ENCODE measurements at places on chromosomes 13 and 19. TPM values are rescaled to one million over a fixed set of nuclear protein-coding genes. Genes with fewer than 3 reads are reported as not detected.

GRCh38 chr19:34989298-34989697 lies 10.8 kb upstream of the GRAMD1A start:
- no peak for DNase-seq

- DNase-seq = no peak
Measured at GRCh38 chr13:110200276-110200870, 106.6 kb downstream of the COL4A1 start.

DNA sequence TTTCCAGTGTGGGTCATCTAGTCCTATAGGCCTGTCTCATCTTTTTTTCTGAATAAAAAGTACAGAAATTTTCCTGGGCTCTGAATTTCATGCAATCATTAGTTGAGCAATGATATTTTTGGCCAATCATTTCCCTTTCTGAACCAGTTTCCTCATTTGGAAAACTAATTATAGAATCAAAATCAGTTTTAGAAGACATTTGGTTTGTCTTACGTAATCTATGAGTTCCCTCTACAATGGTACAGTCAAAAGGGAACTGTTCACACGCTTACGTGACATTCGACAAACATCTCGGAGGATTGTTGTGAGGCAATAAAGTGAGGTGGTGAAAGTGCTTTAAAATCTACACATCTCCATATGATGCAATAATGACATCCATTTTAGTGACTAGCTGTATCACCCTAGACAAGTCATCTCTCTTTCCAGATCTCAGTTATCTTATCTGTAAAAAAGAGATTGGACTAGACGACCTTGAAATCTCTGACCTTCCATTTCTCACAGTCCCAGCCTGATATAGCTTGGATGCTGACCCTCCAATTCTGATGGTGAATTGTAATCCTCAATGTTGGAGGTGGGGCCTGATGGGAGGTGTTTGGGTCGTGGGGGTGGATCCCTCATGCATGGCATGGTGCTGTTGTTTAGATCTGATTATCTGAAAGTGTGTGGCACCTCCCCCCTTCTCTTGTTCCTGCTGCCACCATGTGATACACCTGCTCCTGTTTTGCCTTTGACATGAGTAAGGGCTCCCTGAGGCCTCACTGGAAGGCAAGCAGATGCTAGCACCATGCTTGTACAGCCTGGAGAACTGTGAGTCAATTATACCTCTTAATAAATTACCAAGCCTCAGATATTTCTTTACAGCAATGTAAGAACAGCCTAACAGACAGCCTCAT lies 26.7 kb downstream of the FLT1 start:
- DNase-seq = no peak

The CALM3 gene
- 326 TPM for total RNA-seq

All from Right ventricle myocardium superior (tissue), 1 donor.